ENCODE measurements at places on chromosomes 6 and 20.

DNA sequence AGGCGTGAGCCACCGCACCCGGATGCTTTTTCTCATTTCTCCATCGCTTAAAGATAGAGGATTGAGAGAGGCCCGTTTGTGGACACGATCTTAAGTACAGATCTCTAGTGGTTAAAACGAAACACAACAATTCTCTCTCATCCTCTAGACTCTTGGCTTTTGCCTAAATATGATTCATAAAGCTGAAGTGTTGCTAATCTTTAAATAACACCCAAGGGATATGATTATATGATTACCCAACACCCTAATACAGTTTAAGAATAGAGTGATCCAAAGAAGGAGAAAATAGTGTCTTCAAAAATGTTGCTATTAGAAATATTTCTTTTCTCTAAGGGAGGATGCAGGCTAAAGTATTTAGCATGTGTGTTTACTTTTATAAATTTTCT is 50.4 kb downstream of the MTHFD1L start:
- peak; percentile 72 for DNase-seq

GRCh38 chr6:19983374-19983773 is 146.2 kb downstream of the ID4 start:
- no peak for DNase-seq

DNA sequence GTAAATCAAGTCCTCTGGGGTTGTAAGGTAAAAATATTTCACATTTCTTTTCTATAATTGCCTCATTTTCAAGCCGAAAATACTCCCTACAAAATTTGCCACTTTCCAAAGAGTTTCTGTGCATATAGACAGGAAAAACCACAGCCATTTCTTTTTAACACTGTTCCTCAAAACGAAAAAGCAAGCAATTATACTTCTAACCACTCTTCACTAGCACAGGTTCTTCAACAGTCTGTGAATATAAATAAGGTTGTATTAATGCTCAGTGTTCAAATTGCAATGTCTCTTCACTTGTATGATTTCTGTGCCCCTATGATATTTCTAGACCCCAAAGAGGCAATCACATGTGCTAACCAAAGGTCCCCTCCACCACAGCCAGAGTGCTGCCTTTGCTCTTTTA is 206.0 kb downstream of the SIM1 start:
- DNase-seq = no peak

DNA sequence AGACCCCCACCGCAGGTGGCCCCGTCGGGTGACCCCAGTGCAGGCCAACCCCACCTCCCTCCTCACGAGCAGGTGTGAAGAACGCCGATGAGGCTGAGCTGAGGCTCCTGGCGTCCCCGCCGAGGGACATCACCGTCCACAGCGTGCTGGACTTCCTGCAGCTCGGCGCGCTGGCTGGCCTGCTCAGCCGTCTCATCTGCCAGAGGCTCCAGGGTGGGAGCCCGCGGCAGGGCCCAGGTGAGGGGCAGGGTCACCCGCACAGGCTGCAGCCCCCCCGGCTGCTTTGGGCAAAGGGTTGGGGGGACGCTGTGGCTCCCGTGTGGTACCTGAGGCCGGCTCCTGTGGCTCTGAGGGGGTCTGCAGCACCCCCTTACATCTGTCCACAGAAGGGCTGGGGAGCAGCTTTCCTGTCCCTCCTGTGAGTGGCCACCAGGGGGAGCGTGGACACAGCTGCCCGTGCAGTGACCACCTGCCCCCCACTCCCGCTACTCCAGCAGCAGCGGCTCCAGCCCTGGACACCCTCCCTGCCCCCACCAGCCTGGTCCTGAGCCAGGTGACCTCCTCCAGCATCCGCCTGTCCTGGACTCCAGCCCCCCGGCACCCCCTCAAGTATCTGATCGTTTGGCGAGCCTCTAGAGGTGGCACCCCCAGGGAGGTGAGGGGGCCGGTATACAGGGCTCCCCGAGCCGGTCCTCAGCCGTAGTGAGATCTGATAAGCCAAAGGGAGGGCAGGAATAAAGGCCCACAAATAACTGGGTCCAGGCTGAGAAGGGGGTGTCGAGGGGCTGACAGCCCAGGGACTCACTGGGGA is 16.5 kb downstream of the COL20A1 start:
- no peak for DNase-seq

GRCh38 chr6:37517411-37517812 is 17.7 kb upstream of the CCDC167 start:
- DNase-seq = no peak

- DNase-seq = no peak
These were observed 2.3 kb downstream of the FKBP5 start for GRCh38 chr6:35686436-35686835.

- no peak for DNase-seq
These were observed 92.6 kb downstream of the RNGTT start for GRCh38 chr6:88870717-88871330.

- DNase-seq = no peak
These were observed 1.8 kb downstream of the RPL10A start for GRCh38 chr6:35469751-35470662.

GRCh38 chr6:97077380-97077779 is 152.9 kb downstream of the KLHL32 start:
- no peak for DNase-seq

DNA sequence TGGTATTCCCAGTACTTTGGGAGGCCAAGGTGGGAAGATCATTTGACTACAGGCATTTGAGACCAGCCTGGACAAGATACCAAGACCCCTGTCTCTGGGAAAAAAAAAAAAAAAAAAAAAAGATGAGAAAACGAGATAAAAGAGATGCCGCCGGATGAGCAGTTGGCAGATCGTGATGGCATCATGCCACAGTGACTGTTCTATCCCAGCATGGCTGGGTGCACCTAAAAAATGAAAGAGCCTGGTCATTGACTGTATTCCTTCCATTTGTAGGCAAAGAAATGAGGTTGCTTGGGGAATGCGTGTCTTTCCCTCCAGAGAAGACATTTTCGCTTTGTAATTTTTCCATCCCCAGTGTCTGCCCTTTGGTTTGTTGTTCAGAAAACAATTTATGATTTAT is 12.9 kb downstream of the AKAP12 start:
- no peak for DNase-seq

GRCh38 chr20:4571759-4572531 is 149.8 kb upstream of the PRND start:
- DNase-seq = peak; percentile 72

GRCh38 chr6:38566295-38567030 is 73.3 kb downstream of the BTBD9 start:
- DNase-seq = no peak

- DNase-seq = no peak
These were observed 27.0 kb downstream of the SNAI1 start for GRCh38 chr20:50009521-50010454.

DNA sequence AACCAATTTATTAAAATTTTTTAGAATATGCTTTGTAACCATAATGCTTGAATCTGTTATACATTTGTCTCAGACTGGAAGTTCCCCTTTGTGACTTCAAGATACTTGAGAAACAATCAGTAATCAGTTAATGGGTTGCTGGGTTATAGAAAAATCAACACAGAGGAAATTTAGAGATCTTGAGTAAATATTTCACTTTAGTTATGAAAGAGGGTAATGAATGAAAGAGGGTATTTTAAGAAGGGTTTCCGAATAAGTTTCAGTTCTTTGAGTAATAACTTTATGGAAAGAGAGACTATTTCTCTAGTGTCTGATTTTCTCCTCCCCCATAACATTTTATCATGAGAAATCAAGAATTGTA is 21.4 kb downstream of the ZFAND3 start:
- DNase-seq = no peak

- no peak for DNase-seq
These were observed 17.9 kb downstream of the DTNBP1 start for GRCh38 chr6:15644904-15645303.

- DNase-seq = no peak
These were observed 222.1 kb downstream of the BCAS1 start for GRCh38 chr20:53848304-53848703.

DNA sequence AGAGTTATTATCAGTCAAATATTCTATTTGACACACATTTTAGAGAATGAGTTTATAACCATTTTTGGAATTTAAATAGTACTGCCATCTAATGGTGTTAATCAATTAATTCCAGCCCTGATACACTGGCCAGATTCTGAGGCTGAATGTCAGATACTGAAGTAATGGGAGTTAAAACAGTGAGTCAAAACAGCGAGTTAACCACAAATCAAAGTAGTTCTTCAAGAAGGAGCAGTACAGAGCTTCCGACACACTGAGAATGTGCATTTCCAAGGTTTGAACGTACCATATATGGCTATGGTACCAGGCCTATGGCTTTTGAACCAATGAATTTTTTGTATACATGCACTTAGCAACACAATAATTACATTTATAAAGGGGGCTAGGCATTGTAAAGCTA is 11.3 kb upstream of the CEP43 start:
- no peak for DNase-seq

DNA sequence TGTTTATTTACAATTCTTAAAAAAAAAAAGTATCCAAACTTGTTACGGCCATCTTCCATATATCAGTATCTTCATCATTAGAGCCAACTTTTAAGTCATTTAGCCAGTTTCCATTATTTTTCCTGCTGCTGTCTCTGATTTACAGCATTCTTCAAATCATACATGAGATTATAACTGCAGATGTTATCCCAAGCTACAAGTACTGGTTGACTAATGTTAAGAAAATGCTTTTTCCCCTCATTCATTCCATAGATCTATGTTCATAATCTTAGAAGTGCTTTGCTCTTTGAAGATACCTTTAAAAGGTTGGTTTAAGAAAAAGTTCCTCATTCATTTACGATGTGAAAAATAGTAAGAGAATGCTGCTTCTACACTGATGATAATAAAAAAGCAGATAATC is 158.7 kb downstream of the RNGTT start:
- no peak for DNase-seq
